ENCODE measurements at places on chromosomes 11 and 22. TPM values are rescaled to one million over a fixed set of nuclear protein-coding genes. Genes with fewer than 3 reads are reported as not detected.

RPS25 gene
- 3,227 TPM for total RNA-seq

PPP6R2 gene
- 32.1 TPM for total RNA-seq

GRCh38 chr11:65113361-65113756 is 1.7 kb downstream of the TM7SF2 start:
- DNase-seq = no peak

GRCh38 chr22:42170946-42171345 is 40.3 kb upstream of the CYP2D6 start:
- DNase-seq = no peak

OR56A1 gene
- total RNA-seq = not detected

DNA sequence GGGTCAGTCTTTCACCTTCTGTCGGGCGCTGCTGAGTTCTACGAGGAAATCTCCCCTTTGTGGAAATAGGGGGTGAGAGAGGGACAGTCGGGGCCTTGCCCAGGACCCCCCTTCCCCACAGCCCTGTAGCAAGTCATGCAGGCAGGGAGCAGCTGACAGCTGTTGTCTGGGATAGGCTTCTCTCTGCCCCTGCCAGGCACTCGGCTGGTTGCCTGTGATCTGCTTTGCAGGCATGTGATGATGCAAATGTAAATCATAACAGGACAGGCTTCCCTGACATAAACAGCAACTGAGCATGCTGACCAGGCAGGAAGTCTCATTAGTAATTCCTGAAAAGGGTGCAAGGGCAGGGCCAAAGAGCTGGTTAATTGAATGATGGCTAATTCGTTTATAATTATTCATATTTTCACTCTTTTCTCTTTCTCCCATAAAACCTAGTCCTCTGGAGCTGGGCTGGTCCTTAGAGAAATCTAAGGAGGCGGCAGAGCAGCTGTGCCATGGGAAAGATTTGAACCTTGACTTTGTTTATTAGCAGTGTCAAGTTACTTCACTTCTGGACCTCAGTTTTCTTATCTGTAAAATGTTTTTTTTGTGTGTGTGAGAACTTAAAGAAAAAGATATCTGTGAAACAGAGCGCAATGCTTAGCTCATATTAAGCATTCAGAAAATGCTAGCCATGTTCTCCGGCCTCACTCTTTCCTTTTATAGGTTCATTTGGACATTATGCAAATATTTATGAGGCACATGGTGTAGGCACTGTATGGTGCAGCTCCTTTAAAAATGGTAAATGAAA is 129.7 kb downstream of the LDLRAD3 start:
- DNase-seq = peak; percentile 70

GRCh38 chr22:44337678-44338004 is 24.9 kb upstream of the SHISAL1 start:
- peak; percentile 68 for DNase-seq

GRCh38 chr22:46794067-46794466 is 31.6 kb downstream of the TBC1D22A start:
- no peak for DNase-seq

COMMD9 gene
- total RNA-seq = 74.5 TPM

GRCh38 chr11:3090096-3090901 is 33.1 kb upstream of the CARS1 start:
- DNase-seq = no peak

DNA sequence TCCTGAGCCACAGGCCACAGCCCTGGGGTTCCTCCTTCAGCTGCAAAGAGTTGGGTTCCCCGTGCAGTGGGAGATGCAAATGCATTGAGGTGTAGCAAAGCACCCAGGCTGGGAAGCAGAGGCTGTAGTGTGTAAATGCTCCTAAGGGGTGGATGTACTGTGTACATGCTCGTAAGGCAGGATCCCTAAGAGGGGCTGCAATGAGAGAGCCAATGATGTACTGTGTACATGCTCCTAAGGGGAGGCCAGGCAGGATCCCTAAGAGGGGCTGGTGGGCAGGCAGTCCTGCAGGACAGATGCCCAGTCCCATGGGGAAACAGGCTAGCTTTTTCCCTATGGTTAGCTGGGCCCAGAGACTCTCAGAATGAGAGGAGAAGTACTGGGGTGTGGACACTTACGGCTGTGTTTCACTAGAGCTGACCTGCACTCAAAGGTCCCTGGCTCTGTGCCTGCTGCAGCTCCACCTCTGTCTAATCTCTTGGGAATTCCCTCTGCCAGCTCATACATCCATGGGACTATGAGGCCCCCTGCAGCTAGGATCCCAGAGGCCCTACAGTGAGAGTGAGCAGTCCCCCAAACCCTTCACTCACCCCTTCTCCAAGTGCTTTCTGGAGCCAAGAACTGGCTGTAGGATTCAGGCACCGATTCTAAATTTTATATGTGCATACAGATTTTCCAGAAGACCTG is 261.9 kb upstream of the LUZP2 start:
- DNase-seq = peak; percentile 37

- DNase-seq = no peak
Measured at GRCh38 chr22:24463071-24463760, 31.9 kb upstream of the UPB1 start.
